ENCODE measurements at places on chromosomes 16 and 17.

GRCh38 chr17:64183815-64184214, 53.9 kb upstream of the ERN1 start:
- H3K27me3 ChIP-seq = no peaks in the 10 kb centered on the region
- no peaks in the 10 kb centered on the region for H3K36me3 ChIP-seq
- DNase-seq = no peak

GRCh38 chr17:38704606-38705522, at the start of gene MLLT6:
MLLT6 (plus strand) TSS chr17:38705273; CDS start chr17:38705633, 360 bp downstream.
- peaks cover 14% of the 10 kb centered on the region for H3K36me3 ChIP-seq
- H3K27me3 ChIP-seq = no peaks in the 10 kb centered on the region
- H3K4me3 ChIP-seq = peak within 1 kb of the TSS; percentile 98
- H3K4me1 ChIP-seq = peaks cover 4% of the 10 kb centered on the region
- peak within 1 kb of the TSS; percentile 98 for H3K27ac ChIP-seq

DNA sequence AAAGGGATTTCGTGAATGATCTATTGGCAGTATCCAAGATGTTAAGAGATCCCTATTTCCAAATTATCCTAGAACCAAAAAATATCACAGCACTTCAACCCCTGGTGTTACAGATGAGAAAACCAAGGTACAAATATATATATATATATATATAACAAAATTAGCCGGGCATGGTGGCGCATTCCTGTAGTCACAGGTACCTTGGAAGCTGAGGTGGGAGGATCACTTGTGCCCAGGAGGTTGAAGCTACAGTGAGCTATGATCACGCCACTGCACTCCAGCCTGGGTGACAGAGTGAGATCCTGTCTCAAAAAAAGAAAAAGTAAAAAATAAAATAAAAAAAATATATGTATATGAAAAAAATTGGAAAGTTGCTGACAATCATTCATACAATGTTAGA, 637 bp upstream of the CLN3 start:
- peaks cover 2% of the 10 kb centered on the region for H3K4me1 ChIP-seq
- H3K27me3 ChIP-seq = no peaks in the 10 kb centered on the region
- no peak for DNase-seq

DNA sequence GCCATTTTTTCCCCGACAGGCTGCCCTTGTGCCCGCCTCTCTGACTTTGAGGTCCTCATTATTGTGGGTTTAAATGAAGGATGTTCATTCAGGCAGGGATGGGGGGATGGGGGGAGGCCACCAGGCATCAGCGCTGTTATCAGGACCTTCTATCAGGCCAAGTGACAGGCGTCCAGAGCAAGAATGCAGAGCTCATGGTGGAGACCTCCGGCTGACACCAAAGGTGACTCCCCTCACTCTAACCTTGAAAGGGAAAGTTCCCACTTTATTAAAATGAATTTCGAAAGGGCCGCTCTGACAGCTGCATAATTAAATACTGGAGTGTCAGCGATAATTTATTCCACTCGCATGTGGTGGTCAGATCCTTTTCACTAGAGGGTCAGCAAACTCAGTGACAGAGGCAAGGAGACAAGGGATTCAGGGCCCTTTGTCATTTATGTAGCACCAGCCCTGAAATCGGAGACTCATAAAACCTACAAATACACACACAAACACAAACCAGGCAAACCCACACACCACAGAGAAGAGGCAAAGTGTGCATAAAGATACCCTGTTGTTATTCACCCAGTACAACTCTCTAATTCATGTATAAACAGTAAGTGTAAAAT, 436.0 kb downstream of the MAF start:
- H3K4me3 ChIP-seq = no peak overlapping the region
- no peak overlapping the region for H3K27ac ChIP-seq
- H3K27me3 ChIP-seq = no peaks in the 10 kb centered on the region
- H3K4me1 ChIP-seq = no peaks in the 10 kb centered on the region
- DNase-seq = no peak

DNA sequence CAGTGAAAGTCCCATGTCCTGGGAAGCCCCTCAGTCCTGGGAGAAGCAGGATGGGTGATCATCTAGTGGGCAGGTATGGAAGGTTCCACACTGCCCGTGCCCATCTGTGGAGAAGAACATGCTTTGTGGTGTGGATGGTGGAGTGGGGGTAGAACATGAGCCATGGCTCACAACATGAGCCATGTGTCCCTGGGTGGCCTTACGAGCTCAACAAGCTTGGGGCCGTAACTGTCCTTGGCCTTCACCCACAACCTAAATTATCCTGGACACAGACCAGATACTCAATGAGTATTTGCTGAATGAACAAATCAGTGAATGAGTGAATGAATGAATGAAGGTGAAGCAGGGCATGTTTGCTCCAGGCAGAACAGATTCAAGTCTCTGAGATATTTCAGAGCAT, 13.5 kb downstream of the SOX8 start:
- H3K36me3 ChIP-seq = no peaks in the 10 kb centered on the region
- DNase-seq = no peak
- H3K4me3 ChIP-seq = no peak overlapping the region
- H3K27ac ChIP-seq = no peak overlapping the region

- H3K36me3 ChIP-seq = no peaks in the 10 kb centered on the region
- peaks cover 12% of the 10 kb centered on the region for H3K4me1 ChIP-seq
- H3K27ac ChIP-seq = no peak overlapping the region
- DNase-seq = no peak
These were observed 14.9 kb downstream of the FOXK2 start for GRCh38 chr17:82534401-82534812.

DNA sequence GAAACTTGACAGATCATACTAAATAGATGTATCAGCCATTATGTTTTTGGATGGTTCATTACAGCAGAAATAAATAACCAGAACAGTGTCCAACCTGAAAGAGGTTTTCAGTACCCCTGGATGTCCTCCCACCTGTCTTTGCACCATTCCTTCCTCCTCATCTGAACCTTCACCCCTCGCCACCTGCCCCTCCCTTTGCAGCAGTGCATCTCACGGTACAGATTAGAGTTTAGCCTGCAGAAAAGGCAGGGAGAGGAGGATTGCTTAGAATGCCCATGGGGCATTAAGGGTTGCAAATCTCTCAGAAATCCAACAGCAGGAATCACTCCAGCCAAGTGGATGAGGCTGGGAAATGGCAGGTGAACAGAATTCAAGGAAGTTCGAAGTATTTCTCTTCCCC, 155.0 kb downstream of the HS3ST2 start:
- H3K27me3 ChIP-seq = no peaks in the 10 kb centered on the region
- DNase-seq = no peak
- no peak overlapping the region for H3K27ac ChIP-seq
- no peak overlapping the region for H3K4me3 ChIP-seq
- no peaks in the 10 kb centered on the region for H3K4me1 ChIP-seq

DNA sequence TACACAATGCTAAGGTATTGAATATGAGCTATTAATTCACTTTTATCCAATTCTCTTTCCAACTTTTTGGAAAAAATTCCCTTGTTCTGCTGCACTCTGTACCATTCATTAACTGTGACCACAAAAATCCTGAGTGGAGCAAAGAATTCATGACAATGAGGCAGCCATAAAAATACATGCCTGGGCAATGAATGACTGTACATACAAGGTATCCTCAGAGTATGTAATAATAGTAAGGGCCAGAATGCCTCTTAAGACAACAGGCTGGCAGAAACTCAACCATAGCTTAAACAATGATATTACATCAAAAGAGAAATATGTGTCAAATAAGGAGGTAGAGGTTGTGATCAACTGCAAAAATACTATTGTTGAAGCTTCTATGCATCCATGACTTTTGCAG, 74.7 kb upstream of the CA10 start:
- H3K27me3 ChIP-seq = no peaks in the 10 kb centered on the region
- H3K27ac ChIP-seq = no peak overlapping the region
- H3K4me3 ChIP-seq = no peak overlapping the region
- no peaks in the 10 kb centered on the region for H3K4me1 ChIP-seq
- H3K36me3 ChIP-seq = no peaks in the 10 kb centered on the region

DNA sequence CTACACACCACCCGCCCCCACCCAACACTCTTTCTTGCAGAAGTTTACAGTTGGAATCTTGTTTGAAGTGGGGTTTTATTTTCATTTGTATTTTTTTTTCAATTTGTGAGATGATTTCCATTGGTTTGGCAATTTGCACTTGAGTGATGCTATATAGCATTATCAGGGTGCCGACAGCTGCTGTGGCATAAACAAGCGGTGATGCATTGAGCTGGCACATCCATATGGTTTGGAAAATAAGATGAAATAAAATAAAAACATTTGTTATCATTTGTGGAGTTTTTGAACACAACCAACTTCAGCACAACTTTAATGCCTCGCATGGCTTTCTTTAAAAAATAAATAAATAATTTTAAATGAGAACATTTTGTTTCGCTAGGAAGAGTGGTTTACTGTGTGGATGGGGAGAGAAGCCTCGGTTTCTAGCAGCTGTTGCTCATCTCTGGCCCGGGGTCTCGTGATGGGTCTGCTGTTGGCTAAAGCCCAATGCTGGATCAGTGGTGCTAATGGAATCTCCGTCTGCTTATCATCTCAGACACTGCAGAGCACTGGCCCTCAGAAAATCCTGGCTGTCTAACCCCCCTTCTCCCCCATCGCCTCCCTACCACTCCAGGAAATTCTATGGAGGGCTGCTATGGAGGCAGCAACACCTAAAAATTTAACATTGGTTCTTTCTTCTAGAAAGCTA, 192.3 kb upstream of the MAF start:
- no peak overlapping the region for H3K4me3 ChIP-seq
- H3K27ac ChIP-seq = no peak overlapping the region
- H3K4me1 ChIP-seq = no peaks in the 10 kb centered on the region
- H3K27me3 ChIP-seq = no peaks in the 10 kb centered on the region

GRCh38 chr16:56470232-56470631, 18.9 kb downstream of the OGFOD1 start:
- H3K27ac ChIP-seq = no peak overlapping the region
- H3K4me1 ChIP-seq = no peaks in the 10 kb centered on the region
- H3K4me3 ChIP-seq = no peak overlapping the region

- no peaks in the 10 kb centered on the region for H3K4me1 ChIP-seq
- H3K4me3 ChIP-seq = peak overlapping the region; percentile 89
- peaks cover 4% of the 10 kb centered on the region for H3K36me3 ChIP-seq
- H3K27ac ChIP-seq = peak overlapping the region; percentile 46
These were observed 713 bp downstream of the KNOP1 start for GRCh38 chr16:19717314-19717713.

DNA sequence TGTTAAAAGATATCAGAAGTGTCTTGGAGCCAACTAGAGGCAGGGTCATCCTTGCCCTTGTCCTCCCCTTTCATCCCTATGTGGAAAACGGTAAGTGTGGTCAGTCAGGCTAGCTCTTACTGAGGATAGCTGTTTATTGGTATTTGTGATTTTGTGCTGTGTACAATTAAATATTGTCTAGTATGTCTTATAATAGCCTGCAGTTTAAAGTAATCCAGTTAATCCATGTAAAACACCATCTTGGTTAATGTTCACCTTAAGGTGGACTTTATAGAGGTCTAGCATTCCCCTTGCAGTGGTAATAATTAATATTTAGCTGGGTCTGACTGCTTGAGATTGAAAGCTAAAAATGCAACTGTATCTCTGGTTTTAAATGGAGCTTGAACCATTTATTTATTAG, 25.6 kb downstream of the METTL9 start:
- no peaks in the 10 kb centered on the region for H3K27me3 ChIP-seq
- H3K4me3 ChIP-seq = no peak overlapping the region
- H3K27ac ChIP-seq = no peak overlapping the region
- DNase-seq = no peak
- H3K4me1 ChIP-seq = no peaks in the 10 kb centered on the region

DNA sequence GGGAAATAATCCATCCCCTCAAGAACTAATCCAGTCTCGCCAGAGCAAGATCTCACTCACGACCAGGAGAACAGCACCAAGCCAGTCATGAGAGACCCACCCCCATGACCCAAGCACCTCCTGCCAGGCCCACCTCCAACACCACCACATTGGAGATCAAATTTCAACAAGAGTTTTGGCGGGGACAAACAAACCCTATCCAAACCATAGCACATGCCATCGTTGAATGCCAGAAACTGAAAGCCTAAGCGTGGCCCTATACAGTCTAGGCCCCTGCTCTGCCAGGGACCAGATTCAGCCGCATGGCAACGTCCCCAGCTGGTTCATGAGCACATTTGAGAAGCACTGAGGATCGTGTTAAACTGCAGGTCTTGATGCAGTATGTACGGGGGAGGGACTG, 57.3 kb downstream of the AXIN2 start:
- H3K27ac ChIP-seq = no peak overlapping the region
- no peaks in the 10 kb centered on the region for H3K36me3 ChIP-seq
- H3K27me3 ChIP-seq = no peaks in the 10 kb centered on the region
- no peaks in the 10 kb centered on the region for H3K4me1 ChIP-seq
- no peak overlapping the region for H3K4me3 ChIP-seq
- peak; percentile 39 for DNase-seq

DNA sequence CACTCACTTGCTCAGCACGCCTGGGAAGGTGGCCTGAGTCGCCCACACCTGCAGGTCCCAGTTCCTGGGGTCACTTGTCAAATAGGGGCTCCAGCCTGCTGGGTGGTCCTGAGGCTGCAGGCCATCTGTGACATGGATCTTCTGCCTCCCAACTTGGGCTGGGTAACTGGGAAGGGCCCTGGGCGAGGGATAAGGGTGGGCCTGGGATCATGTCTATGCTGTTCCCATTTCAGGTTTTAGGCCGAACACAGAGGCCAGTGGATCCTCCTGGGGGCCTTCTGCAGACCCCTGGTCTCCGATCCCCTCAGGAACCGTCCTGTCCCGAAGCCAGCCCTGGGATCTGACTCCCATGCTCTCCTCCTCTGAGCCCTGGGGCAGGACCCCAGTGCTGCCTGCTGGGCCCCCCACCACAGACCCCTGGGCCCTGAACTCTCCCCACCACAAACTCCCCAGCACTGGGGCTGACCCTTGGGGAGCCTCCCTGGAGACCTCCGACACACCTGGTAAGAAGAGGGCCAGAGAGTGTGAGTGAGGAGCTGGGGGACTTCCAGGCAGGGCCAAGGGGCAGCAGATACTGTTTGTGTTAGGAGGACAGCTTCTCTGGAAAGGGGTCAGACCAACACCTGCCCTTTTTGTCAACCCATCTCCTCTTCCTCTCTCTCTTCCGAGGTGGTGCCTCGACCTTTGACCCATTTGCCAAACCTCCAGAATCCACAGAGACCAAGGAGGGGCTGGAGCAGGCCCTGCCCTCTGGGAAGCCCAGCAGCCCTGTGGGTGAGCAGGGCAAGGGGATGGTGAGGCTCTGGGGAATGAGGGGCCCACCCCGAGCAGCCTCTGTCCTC, 6.2 kb upstream of the SPATA20 start:
- no peak overlapping the region for H3K27ac ChIP-seq
- H3K4me1 ChIP-seq = peaks cover 16% of the 10 kb centered on the region
- no peaks in the 10 kb centered on the region for H3K36me3 ChIP-seq
- no peak overlapping the region for H3K4me3 ChIP-seq
- no peak for DNase-seq
- H3K27me3 ChIP-seq = no peaks in the 10 kb centered on the region

GRCh38 chr17:31200287-31200686, 96.8 kb downstream of the OMG start:
- H3K27me3 ChIP-seq = no peaks in the 10 kb centered on the region
- no peaks in the 10 kb centered on the region for H3K36me3 ChIP-seq
- no peak overlapping the region for H3K4me3 ChIP-seq
- no peaks in the 10 kb centered on the region for H3K4me1 ChIP-seq

DNA sequence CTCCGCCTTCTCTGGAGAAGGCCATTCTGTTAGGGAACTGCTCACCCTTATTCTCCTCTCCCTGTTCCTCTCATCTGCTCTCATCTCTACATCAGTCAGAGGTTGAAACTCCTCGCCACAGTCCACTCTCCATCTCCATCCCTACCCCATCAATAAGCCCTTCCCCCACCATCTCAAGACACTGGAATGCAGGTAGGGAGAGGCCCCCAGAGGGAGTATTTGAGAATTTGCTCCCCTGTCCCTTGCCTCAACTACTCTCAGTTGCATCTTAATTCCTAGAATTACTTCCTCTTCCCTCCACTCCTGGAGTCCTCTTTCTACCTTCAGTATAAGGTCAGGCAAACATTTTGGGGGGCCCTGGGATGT, 2.0 kb upstream of the AATF start:
- no peak overlapping the region for H3K27ac ChIP-seq
- H3K4me1 ChIP-seq = peaks cover 25% of the 10 kb centered on the region
- no peak for DNase-seq
- peaks cover 6% of the 10 kb centered on the region for H3K36me3 ChIP-seq
- H3K4me3 ChIP-seq = no peak overlapping the region

Measured in ascending aorta (tissue), 2 donors.